Neural crest cell (in vitro differentiated cells): ENCODE measurements at places on chromosomes 5 and 9. TPM values are rescaled to one million over a fixed set of nuclear protein-coding genes. Genes with fewer than 3 reads are reported as not detected.

GRCh38 chr5:74296685-74297408 lies 343.7 kb downstream of the ENC1 start:
- H3K4me1 ChIP-seq: peaks cover 4% of the 10 kb centered on the region
- no peaks in the 10 kb centered on the region for H3K27me3 ChIP-seq
- H3K27ac ChIP-seq: no peak overlapping the region
- H3K36me3 ChIP-seq: peaks cover 2% of the 10 kb centered on the region
- no peak overlapping the region for H3K4me3 ChIP-seq
- no peak for DNase-seq

GRCh38 chr9:123121457-123121856 lies 88.0 kb downstream of the GPR21 start:
- no peak for DNase-seq
- H3K27ac ChIP-seq: no peak overlapping the region
- no peak overlapping the region for H3K4me3 ChIP-seq
- H3K27me3 ChIP-seq: no peaks in the 10 kb centered on the region

GRCh38 chr9:76932757-76933156 lies 26.8 kb upstream of the PRUNE2 start:
- no peak overlapping the region for H3K4me3 ChIP-seq
- H3K27me3 ChIP-seq: no peaks in the 10 kb centered on the region
- no peak overlapping the region for H3K27ac ChIP-seq
- no peaks in the 10 kb centered on the region for H3K36me3 ChIP-seq
- H3K4me1 ChIP-seq: no peaks in the 10 kb centered on the region

DNA sequence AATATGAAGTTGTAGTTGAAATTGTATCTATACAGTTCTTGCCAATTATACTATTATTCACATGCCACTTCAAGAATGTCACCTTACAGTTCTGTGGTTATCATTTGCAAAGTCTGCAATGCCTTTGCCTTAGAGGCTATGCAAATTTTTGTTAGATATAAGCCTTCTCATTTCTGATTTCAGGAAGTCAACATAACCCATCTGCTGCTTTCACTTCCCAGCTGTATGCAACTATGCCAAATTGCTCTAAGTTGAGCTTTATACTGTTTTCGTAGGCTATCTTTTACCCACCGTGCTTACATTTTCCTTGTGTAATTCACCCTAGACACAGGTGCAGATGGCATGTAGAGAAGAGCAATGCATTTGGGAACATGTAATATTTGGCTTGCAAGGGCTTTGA lies 1083.0 kb downstream of the CDH9 start:
- DNase-seq: no peak
- H3K27ac ChIP-seq: no peak overlapping the region
- no peaks in the 10 kb centered on the region for H3K4me1 ChIP-seq
- no peaks in the 10 kb centered on the region for H3K36me3 ChIP-seq

DNA sequence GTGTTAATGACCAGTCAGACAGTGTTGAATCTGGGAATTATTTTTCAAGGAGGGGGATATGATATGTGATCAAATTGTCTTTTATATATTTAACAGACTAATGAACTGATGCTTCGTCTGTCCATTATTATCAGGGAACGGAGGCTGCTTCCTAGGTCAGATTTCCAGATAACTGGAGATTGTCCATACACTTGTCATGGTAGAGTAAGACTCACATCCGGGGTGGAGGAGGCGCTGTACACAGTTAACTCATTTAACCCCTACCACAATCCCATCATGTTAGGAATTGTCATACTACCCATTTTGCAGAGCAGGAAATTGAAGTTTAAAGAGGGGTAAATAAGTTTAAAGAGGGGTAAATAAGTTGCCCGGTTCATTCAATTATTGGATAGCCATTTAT lies 55.9 kb downstream of the ARHGAP26 start:
- peaks cover 2% of the 10 kb centered on the region for H3K27me3 ChIP-seq
- peaks cover 10% of the 10 kb centered on the region for H3K4me1 ChIP-seq
- H3K36me3 ChIP-seq: no peaks in the 10 kb centered on the region
- DNase-seq: no peak
- H3K27ac ChIP-seq: no peak overlapping the region

DNA sequence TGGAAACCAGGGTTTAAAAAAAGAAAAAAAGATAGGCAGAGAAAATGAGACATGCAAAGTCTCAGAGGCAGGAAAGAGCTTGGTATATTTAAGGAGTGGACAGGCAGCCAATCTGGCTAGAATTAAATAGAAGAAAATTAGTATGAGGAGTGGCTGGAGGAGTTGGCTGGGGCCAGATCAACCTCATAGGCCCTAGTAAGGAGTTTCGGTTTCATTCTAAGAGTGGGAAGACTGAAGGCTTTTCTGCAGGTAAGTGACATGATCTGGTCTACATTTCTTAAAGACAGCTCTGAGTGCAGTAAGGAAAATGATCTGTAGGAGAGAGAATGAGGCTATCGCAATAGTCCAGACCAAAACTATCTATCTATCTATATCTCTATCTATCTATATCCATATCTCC lies 27.5 kb downstream of the ADRB2 start:
- H3K27me3 ChIP-seq: peaks cover 5% of the 10 kb centered on the region
- H3K4me1 ChIP-seq: no peaks in the 10 kb centered on the region
- no peak overlapping the region for H3K4me3 ChIP-seq

- H3K4me1 ChIP-seq: peaks cover 13% of the 10 kb centered on the region
- H3K36me3 ChIP-seq: peaks cover 5% of the 10 kb centered on the region
- no peak overlapping the region for H3K4me3 ChIP-seq
- no peak overlapping the region for H3K27ac ChIP-seq
Observed at GRCh38 chr5:117183326-117183725, 608.7 kb upstream of the SEMA6A start.

DNA sequence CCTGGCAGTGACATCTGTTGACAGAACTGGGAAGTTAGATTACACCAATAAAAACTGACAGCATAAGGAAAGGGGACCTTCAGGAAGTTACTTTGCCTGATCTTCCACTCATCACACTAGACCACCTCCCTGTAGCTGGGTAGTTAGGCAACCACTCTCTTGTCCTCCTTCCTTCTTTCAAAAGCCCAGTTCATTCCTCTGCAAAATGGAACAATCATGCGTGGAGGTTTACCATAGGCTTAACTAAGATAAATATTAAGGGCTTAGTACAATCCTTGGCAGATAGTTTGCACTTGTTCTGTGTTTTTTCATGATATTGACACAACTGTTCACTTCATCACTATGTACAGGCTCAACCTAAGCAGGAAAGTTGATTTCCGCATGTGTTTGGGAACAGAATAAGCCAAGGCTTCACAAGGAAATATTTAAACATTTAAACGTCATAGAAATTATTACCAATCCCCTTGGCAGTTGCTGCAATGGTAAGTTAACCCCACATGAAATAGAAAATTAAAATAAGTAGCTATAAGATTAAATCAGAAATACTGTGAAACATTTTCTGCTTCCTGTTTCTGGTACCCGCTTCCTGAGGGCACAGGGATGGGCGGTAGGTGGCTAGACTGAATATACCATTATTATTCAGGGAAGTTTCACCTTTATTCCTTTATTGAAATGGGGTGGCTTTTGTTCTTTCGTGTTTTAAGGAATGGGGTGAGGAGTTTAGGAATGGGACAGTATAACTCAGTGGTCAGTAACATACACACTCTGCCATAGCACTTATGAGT lies 9.9 kb upstream of the PTGER4 start:
- H3K27ac ChIP-seq: no peak overlapping the region

TIFAB gene
- not detected in 2 replicates for total RNA-seq

KCNN2 gene
- 1.9 and 2.7 TPM in 2 replicates for total RNA-seq

SHLD3 gene
- 3.8 and 4.3 TPM in 2 replicates for total RNA-seq

SHOC1 gene
- total RNA-seq: not detected in 2 replicates

DAPK1 gene
- 62.7 and 64.1 TPM in 2 replicates for total RNA-seq

CDX1 gene
- not detected in 2 replicates for total RNA-seq

MORN5 gene
- not detected in 2 replicates for total RNA-seq

XRCC4 gene
- 8.2 and 9.4 TPM in 2 replicates for total RNA-seq

ZNF483 gene
- total RNA-seq: 26.0 and 28.7 TPM in 2 replicates
